ENCODE measurements at places on chromosomes 11 and 22.

DNA sequence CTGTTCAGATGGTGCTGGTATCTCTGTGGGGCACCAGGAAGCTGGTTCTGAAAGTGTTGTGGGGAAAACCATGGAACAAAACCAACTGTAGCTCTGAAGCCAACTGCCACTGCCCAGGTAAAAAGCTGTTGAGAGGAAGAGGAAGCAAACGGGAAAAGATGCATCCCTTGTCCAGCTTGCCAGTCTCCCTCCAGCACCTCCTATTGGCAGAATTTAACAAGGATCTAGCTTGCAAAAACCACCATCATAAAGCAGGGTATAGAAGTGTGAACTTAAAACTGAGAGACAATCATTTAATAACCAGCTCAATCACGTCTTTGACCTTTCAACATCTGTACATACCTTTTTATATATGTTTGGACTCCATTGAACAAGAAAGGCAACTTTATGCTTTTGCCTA lies 4.5 kb downstream of the PATE1 start:
- no peak for DNase-seq

- DNase-seq = no peak
Measured at GRCh38 chr11:6240781-6241180, 1.9 kb downstream of the CNGA4 start.

GRCh38 chr22:29607426-29607825 lies 4.0 kb downstream of the NF2 start:
- DNase-seq = no peak

DNA sequence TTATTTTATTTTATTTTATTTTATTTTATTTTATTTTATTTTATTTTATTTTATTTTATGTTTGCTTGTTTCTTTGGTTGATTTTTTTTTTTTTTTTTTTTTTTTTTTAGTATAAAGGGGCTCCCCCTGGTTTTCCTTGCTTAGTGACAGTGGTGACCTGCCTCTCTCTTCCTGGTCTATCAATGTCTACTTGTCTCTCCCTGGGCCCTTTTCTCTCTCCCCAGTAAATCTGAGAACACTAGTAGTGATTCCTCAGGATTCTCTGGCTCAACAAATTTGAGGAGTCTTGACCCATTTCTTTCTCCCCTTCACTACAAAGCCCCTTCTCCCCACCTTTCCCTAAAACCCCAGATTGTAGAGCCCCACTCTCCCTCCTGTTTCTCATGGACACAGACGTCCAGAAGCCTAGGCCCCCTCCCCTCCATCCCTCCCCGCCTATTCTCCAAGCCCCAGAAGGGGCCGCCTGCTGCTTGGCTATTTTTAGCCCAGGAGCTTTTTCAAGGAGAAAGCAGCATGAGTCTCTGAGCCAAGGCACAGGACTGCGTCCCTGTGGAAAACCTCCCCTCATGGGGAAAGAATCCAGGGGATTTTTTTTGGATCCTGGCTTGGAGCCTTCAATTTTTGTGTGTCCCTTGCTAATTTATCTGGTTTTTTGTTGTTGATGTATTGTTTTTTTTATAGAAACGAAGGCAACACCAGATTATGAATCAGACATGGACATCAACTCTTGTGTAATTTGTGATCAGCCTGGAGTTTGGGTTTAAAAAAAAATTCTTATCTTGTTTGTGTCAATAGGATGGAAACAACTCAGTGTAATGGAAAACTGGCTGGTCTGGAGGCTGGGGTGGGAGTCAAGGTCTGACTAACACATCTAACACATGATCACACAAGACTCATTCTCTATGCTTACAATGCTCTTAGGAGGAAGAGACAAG lies 17.5 kb upstream of the ACCSL start:
- DNase-seq = peak; percentile 66

DNA sequence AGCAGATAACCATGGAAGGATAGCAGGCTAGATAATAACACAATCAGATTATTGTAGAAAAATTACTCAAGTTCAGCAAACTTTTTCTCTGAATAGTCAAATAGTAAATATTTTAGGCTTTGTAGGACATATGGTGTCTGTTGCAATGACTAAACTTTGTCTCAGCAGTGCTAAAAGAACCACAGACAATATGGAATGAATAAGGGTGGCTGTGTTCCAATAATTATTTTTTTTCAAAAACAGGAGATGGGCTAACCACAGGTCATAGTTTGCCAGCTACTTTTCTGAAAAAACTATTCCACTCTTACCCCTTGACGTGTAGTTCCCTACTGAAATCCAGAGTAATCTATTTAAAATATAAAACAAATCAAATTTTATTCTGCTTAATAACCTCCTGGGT lies 153.9 kb upstream of the LRRC4C start:
- DNase-seq = peak; percentile 10

DNA sequence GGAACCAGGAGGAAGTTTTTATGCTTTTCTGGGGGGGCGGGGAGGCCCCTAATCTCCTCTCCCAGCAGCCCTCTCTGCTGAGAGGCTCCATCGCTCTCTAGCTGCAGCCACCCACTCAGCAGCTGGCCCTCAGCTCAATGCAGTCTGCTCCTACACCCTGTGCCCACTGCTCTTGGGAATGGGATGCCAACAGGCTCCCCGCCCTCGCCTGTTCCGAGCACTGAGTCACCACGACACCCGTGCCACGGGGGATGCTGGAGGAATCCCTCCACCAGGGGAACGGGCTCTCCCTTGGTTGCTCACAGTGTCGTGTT lies 23.5 kb upstream of the SUSD2 start:
- DNase-seq = no peak

DNA sequence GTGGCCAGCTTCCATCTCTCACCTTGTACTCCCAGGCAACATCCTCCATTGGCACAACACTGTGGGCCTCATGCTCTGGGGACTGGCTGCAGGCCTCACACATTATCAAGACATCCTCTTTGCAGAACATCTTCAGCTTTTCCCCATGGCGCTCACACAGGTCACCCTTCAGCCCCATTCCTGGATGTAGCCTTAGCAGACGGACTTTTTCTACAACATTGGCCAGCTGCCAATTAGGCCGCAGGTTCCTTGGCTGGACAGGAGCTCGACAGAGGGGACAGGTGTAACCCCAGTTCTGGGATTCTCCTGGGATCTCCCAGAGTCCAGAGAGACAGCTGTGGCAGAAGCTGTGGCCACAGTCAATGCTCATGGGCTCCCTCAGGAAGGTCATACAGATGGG lies 3.0 kb downstream of the TRIM68 start:
- DNase-seq = no peak

GRCh38 chr11:115556984-115557383 lies 52.8 kb upstream of the CADM1 start:
- peak; percentile 41 for DNase-seq

GRCh38 chr22:42942351-42942750 lies 72.6 kb downstream of the PACSIN2 start:
- DNase-seq = no peak
